ENCODE measurements at places on chromosomes 2 and 18. TPM values are rescaled to one million over a fixed set of nuclear protein-coding genes. Genes with fewer than 3 reads are reported as not detected.

OSBPL1A gene
- total RNA-seq: 50.3 TPM

SPC25 gene
- total RNA-seq: 2.0 TPM

DYTN gene
- not detected for total RNA-seq

CCBE1 gene
- 93.9 TPM for total RNA-seq

LIMS3 gene
- 12.7 TPM for total RNA-seq

SERPINB2 gene
- 34.4 TPM for total RNA-seq

VAMP8 gene
- total RNA-seq: 0.83 TPM

- peak; percentile 26 for DNase-seq
Measured at GRCh38 chr18:5542515-5543035, 1.2 kb downstream of the EPB41L3 start.

DNA sequence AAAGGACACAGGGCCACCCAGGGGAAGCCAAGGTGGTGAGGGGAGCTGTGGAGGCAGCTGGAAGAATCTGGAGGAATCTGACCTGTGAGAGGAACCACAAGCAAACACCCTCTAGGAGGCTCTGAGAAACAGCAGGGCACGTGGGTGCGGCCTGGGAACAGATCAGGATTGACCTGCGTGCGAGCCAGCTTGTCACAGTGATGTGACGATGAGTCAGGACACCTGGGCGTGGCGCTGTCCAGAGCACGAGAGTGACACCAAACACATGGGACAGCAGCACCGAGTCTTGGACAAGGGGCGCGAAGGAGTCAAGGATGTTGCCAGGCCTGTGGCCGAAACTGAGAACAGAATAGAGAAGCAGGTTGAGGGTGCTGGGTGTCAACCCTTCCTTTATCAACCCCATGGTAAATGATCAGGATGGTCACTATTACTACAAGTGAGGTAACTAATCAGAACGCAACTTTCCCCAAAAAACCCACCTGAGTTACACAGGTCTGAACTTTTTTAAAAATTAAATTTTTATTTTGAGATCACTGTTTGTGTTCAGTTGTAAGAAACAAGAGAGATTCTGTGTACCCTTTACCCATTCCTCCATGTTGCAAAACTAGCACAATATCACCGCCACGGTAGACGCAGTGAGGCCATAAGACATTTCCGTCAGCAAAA lies 637 bp upstream of the SFT2D3 start:
- no peak for DNase-seq

DNA sequence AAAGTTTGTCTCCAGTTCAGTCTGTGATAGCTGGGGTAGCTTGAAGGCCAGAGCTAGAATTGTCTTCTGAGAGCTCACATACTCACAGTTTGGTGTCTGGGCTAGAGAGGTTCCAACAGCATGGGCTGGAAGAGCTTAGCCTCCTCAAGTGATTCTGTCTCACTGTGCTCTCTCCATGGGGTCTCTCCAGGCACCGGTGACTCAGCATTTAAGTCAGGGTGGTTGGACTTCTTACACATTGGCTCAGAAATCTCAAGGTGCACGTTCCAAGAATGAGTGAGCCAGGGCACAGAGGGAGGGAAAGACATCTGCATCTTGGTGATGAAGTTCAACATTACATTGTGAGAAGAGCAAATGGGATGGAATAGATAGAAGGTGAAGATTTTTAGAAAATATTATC lies 207.3 kb upstream of the DDX18 start:
- DNase-seq: no peak

DNA sequence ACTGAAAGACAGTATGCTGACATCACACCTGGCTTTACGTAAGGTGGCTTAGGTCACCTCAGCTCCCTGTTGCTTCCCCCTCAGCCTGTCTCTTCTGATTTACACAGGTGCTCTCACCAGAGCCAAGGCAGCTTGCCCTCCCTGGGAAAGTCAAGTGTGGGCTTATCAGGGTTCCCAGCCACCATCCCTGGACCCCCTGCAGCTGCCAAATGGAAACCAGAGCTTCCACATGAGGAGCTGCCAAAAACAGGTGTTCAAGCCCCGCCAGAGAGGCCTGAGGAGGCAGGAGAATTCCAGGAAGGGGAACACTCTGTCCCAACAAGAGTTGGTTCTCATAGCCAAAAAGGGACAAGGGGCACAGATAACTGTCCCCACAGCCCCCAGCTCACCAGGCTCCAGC lies 266.7 kb downstream of the ATAD2B start:
- DNase-seq: no peak

GRCh38 chr2:197993830-197994229 lies 189.4 kb downstream of the PLCL1 start:
- peak; percentile 17 for DNase-seq

- peak; percentile 15 for DNase-seq
Measured at GRCh38 chr2:151767536-151767935, 33.3 kb upstream of the NEB start.

GRCh38 chr2:144603334-144603733 lies 83.4 kb upstream of the ZEB2 start:
- DNase-seq: no peak

GRCh38 chr2:32624812-32625211 lies 3.0 kb upstream of the TTC27 start:
- no peak for DNase-seq

DNA sequence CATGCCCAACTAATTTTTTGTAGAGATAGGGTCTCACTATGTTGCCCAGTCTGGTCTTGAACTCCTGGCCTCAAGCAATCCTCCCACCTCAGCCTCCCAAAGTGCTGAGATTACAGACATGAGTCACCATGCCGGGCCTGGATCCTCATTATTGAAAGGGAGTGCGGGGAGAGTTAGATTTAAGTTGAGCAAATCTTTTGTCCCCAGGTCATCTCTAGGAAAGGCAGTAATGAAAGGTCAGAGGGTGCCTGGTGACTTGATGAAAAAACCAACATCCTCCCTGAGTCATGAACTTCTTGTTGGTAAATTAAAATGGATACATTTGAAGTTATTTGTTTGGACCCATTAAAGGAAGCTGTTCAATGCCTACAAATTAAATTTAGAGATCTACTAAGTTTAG lies 25.1 kb downstream of the STAT4 start:
- DNase-seq: no peak

GRCh38 chr2:159715451-159715850 lies 3.1 kb downstream of the MARCHF7 start:
- DNase-seq: no peak

DNA sequence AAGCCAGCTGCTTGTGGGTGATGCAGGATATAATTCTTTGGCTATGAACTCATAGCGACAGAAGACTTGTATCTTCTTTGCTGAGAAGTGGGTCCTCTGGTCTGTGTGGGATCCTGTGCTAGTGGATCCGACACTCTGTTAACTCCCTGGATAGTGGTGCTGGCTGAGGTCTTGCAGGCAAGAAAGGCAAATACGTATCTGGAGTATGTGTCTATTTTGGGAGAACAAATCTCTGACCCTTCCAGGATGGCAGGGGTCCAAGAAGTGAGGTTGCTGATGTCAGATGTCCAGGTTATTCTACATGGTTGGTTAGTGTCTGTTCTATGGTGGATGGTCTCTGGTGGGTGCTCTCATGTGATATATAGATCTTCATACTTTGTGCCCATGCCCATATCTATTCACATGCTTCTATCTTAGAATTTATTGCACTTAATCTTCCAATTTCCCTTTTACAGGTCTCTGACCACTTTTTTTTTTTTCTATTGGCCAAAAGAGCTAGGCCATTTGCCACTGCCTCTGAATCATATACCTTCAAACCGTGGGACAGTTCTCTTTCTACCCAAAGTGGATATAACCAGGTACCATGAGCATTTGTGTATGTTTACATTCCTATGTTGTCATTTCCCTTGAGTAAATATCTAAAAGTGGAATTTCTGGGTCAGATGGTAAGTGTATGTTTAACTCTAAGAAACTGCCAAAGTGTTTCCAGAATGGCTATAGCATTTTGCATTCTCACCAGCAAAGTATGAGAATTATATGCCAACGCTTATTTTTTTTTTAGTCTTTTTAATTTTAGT lies 45.1 kb upstream of the RBMS1 start:
- DNase-seq: peak; percentile 33

DNA sequence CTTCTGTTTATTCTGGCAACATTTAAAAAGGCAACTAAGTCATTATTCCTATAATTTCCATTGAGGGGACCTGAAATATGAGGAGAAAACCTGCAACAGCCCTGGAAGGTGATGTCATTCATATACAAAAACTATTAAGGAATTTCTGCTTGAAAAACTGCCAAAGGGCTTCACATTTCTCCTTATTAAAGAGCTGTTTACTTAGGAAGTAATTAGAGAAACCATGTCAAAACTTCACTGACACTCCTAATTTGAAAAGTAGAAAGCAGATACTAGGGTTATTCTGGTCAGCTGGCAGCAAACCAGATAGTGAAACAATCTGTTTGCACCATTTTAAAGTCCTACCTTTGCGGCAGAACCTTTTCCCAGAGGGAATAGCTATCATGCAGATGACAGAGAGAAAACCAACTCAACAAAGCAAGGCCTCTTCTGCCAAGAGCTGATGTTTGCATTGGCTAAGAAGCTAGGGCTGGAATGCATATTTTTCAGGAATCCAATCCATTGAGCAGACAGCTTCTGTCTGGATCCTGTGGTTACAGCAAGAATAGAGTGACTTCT lies 592.2 kb upstream of the SYT4 start:
- DNase-seq: peak; percentile 28

GRCh38 chr2:38178556-38179419 lies 102.8 kb upstream of the CYP1B1 start:
- DNase-seq: peak; percentile 68

DNA sequence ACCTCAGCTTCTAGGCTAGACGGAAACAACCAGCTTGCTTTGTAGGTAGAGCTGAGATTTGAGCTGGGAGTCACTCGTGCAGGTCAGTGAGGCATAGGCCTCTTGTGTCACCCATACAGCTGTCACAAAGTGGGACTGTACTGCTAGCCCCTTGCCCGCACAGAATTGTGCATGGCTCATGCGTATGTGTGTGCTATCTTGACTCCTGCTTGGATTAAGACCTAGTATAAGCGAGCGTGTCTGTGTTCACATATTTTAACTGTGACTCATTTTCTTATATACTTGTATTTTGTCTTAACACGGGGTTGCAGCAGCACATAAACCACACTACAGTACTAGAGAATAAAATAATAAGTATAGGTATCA lies 20.1 kb downstream of the CEP68 start:
- DNase-seq: peak; percentile 84

GRCh38 chr2:34670482-34670881 lies 1071.4 kb upstream of the FAM98A start:
- no peak for DNase-seq

DNA sequence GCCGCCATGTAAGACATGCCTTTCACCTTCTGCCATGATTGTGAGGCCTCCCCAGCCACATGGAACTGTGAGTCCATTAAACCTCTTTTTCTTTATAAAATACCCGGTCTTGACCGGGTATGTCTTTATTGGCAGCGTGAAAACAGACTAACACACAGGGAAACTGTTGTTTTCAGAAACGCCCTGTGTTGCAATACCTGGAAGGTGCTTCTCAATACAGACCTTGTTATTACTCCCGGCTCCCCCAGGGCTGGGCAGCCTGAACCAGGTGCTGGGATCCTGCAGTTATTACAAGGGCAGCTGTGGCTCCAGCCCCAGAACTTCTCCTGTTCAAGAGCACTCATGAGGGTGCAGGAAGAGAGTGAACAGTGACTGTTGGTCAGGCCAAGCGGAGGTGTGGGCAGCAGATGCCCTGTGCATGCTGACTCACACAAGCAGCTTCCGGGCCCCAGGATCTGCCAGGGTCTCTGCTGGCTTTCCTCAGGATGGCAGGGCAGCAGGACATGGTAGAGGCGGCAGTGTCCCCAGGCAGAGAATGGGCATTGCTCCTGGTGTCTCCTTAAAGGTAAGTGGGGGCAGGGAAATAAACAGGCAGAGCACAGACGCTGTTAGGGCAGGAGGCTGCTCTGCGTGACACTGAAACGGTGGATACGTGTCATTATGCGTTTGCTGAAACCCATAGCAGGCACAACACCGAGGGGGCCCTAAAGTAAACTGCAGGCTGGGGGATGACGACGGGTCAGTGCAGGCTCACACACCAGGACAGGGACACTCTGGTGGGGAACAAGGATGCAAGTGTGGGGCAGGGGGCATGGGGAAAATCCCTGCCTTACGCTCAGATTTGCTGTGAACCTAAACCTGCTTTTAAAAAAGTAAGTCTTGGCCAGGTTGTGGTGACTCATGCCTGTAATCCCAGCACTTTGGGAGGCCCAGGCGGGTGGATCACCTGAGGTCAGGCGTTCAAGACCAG lies 89.1 kb downstream of the NDUFA10 start:
- no peak for DNase-seq

- no peak for DNase-seq
Measured at GRCh38 chr18:23494992-23495391, 8.3 kb upstream of the RMC1 start.

- DNase-seq: no peak
Measured at GRCh38 chr2:170034596-170034995, 143.4 kb upstream of the MYO3B start.

GRCh38 chr2:19979932-19980331 lies 10.0 kb downstream of the WDR35 start:
- no peak for DNase-seq

GRCh38 chr2:17604050-17604449 lies 63.6 kb downstream of the VSNL1 start:
- DNase-seq: no peak

DNA sequence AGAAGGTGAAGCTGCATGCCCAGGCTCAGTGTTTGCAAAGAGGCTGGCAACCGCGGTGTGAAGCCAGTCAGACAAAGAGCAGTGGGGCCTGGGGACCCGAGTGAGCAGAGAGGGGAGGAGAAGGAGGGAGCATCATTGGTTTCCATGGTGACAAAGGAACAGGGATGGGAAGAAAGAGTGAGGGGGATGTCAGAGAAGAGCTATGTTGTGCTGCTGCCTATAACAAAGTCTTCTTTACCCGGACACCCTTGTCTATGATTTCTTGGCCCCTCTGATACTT lies 14.5 kb downstream of the TMEM247 start:
- DNase-seq: no peak

DNA sequence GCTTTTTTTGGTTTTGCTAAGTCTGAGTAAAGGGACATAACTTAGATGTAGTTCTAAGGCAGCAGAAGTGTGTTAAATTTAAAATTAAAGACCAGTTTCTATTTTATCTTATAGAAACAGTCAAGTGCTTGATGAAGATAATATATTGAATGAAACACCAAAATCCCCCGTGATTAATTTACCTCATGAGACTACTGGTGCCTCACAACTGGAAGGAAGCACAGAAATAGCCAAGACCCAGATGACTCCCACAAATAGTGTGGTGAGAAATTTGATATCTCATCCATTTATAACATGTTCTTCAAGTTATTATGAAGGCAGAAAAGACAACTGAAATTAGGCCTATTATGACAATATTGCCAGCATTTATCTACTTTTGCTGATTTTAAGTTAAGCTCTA lies 45.6 kb downstream of the APLF start:
- DNase-seq: no peak

Data from IMR-90 (cell line).